ENCODE measurements at places on chromosomes 2 and 18.

DNA sequence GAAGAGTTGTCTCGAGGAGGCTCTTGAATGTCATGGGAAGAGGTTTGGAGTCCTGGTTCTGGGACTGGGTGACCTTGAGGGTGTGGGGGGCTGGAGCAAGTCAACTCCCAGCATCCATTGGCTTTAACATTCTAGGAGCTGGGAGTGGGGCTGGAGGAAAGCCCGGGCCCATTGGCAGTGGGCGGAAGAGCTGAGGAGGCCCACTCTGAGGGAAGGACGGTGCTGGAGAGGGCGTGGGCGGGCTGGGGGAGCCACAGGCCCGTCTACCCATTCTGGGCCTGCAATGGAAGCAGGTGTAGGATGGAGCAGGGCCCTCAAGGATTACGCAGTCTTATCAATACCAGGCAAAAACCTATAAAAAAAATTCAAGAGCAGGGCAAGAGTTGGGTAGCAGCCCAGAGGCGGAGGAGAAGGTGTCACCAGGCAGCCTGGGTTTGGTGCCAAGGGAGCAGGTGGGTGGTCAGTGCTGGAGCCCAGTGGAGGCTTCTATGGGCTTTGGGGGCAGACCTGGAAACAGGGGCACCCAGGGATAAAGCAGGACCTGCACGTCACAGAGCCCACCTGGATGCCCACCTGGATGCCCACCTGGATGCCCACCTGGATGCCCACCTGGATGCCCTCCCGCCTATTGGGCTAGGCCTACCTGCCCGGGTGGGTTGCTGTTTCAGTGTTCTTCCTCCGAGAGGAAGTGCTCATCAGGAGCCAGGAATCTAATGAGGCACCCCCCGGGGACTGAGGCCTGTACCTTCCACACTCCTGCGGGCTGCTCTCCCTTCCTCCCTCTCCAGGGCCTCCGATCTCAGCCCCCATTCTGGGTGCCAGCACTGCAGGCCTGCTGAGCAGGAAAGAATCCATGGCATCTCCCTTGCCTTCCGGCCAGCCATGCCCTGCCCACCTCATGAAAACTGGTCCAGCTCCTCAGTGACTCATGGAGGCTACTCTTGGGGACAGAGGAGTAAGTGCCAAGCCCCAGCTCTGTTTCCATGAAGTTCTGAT, 71.3 kb downstream of the CTIF start:
- DNase-seq, result no peak

GRCh38 chr18:62957885-62958472, 242.6 kb downstream of the PHLPP1 start:
- peak; percentile 85 for DNase-seq

GRCh38 chr18:48754993-48755473, 195.7 kb downstream of the SMAD7 start:
- no peak for DNase-seq

DNA sequence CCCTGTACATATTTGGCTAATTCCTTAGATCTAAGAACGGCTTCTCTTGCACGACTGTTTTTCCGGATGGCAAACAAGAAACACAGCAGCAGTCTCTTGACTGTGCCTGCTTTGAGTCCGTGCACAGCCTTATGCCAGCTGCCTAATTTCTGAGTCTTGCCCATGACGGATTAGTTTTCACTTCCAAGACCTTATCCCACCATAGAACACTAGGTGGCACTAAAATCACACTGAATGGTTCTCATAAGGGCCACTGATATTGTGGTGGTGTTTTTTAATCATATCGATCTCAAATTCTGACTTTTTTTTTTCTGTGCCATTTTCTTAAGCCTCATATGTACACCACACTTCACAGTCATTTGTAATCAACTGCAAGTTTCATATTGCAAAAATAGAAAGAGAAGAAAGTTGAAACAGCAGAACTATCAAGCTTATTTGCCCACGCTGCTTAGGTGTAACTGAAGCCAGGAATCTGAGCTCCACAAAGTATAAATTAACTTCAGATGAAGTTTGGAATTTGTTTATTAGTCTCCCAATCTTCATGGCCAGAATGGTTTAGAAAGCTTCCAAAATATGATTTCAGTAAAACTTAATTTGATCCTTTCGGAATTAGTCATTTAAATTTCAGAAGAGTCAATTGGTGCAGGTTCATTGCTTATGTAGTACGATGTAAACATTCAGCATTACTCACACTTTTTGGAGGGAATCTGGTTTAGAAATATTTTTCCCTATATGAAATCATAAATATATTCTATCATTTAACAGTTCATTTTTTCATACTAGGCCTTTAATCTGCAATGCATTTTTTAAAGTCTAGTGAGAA, 45.5 kb upstream of the SCN7A start:
- DNase-seq, result peak; percentile 80

GRCh38 chr2:1226766-1227165, 186.5 kb upstream of the TPO start:
- DNase-seq, result no peak

GRCh38 chr18:49446481-49446880, 14.0 kb downstream of the DYM start:
- DNase-seq, result no peak

GRCh38 chr2:178420463-178420999, 30.4 kb downstream of the PRKRA start:
- peak; percentile 14 for DNase-seq

Data from NCI-H69 (cell line).